ENCODE measurements at places on chromosomes 3 and 15.

GRCh38 chr3:125442506-125442905 lies 67.4 kb upstream of the ZNF148 start:
- no peak for DNase-seq

- no peak for DNase-seq
Observed at GRCh38 chr3:99641982-99642381, 3.6 kb downstream of the COL8A1 start.

GRCh38 chr3:141860766-141861513 lies 15.5 kb upstream of the ATP1B3 start:
- DNase-seq, result no peak

DNA sequence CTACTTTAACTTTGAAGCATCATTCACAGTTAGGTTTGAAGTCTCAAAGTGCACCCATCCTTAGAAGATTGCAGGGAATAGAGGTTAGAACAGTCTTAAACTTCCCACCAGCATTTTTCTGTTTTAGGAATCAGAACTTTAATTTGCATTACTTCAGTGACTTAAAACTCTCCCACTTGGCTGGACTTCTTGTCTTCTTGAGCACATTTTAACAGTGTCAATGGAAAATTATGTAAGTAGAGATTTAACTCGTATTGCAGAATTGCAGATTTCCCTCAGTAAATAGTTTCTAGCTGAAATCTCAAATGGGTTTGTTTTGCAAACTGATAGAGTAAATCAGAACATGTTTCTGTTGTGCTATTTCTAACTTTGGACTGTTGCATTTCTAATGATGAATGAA lies 369.6 kb downstream of the OTOL1 start:
- DNase-seq, result no peak

DNA sequence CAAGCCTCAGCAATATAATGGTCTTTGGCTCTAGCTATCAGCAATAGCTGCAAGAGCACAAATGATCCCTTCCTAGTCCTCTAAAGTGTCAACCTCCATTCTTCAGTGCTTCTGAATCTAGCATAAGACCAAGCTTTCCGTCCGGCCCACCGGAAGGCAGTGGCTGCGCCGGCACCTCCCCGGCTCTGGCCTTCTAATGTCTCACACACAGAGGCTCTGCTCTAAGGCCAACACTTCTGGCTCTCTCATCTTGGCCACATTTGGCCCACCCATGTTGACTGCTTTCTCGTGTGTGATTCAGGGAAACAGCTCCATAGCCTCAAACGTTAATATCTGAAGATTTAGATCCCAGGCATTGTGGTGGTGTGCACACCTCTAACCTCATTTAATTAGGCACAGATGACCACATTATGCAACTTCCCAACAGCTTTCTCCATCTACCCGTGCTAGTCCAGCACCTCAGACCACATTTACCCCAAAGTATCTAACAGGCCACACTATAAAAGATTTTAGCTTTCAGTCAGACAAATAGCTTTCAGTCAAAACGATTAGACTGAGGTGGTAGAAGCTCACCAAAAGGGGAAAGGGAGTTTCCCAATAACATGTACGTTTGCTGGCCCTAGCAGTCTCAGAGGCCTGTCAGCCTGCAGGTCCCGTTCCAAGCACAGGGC lies 19.3 kb downstream of the SLC51A start:
- no peak for DNase-seq

DNA sequence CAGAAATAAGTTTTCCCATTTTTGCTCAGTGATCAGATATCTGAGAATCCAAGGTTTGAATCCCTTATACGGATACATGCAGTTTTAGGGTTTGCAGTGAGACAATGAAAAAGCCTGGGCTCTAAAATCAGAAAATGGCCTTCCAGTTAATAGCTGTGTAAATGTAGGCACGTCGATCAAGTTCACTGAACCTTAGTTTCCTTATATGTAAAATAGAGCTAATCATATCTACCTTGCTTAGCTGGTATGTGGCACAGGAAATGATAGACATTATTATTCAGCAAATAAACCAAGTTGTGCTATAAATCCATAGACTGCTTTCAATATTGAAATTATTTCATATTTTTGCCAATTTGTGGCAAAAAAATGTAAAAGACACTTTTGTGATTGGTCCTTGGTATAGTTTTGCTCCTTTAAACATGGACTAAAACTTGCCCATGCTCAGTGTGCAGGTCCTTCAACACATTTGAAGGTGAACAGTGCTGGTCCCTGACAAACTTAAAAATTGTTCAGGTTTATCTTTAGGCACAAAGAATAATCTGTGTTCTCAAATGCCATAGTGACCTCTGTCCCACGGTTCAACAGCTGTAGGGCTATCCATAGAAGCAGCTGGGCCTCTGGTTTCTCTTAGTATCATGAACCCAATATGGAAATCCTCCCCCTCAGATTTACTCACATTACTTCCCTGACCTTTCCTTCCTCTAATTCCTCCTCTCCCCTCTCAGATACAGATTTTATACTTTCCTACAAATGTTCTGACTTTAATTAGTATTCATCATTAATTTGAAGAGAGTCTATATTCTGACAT lies 51.0 kb downstream of the CCDC54 start:
- DNase-seq, result no peak

DNA sequence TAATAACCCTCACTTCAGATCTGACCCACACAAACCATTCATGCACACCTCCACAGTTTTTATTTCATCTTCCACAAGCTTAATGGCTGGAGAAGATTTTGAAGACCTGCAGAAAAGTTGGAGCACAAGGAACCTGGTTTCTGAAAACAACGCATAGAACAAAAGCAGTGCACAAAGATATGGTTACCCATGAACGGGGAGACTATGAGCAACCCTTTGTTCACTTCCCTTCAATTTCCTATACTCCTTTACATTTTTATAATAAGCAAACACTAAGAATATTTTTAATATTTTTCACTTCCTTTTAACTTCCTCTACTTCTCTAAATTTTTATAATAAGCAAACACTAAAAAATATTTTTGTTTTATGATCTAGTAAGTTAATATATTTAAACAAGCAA lies 103.5 kb upstream of the UBE2E2 start:
- no peak for DNase-seq

DNA sequence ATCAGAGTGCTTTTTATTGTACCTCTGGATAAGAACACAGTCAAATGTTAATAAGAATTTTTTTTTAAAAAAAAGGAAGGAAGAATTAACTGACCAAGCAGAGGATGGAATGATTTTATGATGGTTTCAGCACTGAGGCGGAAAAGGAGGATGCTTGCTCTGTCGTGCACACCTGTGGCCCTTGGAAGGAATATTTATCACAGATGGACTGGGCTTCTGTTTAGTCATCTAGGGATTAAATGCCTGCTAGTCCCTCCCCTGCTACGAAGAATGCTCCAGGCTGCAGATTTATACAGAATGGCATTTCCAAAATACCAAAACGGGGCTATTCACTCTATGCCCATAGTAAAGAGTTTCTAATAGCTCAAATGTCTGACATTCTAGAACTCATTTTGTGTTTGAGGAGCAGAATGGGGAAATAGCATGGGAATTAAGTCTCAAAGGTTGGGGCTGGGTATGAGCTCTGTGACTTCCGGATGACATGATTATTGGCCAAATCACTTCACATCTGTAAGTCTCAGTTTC lies 92.8 kb upstream of the BCL6 start:
- DNase-seq, result no peak

- no peak for DNase-seq
Observed at GRCh38 chr15:65409036-65409631, 13.6 kb downstream of the IGDCC4 start.

- no peak for DNase-seq
Observed at GRCh38 chr3:133767607-133768006, 21.4 kb downstream of the TF start.

DNA sequence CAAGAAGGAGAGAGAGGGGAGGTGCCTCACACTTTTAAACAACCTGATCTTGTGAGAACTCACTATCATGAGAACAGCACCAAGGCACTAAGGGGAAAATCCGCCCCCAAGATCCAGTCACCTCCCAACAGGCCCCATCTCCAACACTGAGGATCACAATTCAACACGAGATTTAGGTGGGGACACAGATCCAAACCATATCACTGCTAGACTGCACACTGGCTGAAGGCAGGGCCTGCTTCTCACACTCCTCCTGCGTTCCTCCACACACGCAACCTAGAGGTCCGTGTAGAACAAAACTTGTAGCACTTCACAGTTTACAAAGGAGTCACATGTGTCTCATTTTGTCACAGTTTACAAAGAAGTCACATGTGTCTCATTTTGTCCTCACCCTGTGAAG lies 97.8 kb downstream of the DAPK2 start:
- no peak for DNase-seq

DNA sequence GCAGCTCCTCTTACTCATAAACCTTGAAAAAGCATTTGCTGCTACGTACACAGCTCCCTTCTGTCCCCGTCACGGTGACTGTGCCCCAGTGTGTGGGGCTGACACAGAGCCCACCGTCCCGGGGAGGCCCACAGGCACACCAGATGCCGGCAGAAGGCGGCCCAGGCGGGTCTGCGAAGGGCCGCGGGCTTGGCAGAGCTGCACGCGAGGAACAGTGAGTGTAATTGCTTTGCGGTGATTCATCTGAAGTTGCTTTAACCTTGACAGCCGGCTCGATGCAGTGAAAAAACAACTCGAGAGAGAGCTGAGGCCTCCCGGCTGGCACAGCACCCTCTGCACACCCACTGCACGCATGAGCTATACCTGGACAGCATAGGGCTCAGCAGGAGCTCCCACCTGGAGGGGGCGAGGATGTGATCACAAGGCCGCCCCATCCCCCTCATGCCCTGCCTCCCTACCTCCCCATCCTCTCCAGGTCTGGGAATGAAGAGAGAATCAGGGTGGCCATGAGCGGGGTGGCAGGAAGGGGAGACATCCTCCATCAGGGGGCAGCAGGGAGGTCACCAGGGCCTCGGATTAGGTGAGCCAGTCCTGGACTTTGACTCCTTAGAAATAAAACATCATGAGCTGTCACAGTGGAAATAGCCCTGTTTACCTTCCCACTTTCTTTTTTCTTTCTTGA lies 172.7 kb downstream of the MEGF11 start:
- DNase-seq, result no peak

DNA sequence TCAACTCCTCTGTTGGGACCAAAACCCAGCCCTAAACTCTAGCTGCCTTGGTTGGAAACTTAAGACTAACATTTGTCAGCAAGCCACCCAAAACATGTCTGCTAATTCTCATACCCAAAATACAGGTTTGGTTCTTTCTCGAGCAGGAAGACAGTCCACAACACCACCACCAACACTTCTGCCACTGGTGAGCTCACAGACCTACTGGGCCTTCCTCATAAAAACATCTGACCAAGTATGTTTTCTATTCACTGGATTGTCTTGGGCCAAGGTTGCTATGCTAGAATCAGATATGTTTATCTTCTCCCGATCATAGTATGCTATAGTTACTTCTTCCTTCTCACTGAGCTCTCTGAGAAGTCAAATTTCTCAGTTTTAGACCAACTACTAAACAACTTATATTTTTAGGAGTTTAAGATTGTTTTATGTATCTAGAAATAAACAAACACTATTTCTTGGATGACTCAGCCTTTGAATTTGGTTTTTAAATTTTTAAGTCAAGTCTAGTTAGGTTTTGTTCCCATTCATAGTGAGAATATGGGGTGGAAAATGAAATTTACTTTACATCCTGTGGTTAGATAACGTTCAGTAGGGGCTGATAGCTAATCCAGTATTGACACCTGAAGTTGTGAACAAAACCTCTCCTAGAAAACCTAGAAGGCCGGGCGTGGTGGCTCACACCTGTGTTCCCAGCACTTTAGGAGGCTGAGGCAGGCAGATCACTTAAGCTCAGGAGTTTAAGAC lies 360.5 kb downstream of the RSL24D1 start:
- DNase-seq, result no peak

GRCh38 chr3:141530415-141530768 lies 43.6 kb downstream of the RASA2 start:
- no peak for DNase-seq

GRCh38 chr15:79978260-79978654 lies 7.3 kb upstream of the BCL2A1 start:
- no peak for DNase-seq

DNA sequence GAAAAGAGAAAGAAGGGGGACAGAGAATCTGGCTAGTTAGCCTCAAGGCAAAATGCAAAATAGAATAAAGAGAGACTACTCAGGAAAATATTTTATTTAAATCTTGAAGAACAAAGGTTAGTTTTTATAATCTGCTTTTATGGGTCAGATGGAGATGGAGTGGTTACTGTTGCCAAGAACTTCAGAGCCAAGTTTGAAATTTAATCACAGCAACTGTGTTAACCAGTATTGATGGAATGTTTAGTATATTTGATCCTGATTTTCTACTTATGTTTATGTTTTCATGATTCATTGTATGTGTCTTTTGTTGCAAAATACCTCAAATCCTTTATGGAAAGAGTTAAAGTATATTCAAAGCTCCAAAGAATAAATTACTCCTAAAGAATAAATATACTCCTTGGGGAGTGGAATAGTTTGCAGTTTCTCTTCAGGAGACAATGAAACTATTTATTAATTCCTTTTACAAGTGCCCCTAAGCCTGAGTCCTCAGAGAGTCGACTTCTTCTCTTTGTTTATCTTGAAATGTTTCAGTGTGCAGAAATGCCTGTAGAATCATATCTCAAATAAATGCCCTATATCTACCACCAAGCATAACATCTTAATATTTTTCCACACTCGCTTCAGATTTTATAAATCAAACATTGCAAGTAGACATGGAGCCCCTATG lies 60.9 kb upstream of the THSD4 start:
- no peak for DNase-seq

- no peak for DNase-seq
Observed at GRCh38 chr3:89038869-89039268, 68.6 kb upstream of the EPHA3 start.

GRCh38 chr3:127762077-127762786 lies 60.1 kb downstream of the MGLL start:
- no peak for DNase-seq

DNA sequence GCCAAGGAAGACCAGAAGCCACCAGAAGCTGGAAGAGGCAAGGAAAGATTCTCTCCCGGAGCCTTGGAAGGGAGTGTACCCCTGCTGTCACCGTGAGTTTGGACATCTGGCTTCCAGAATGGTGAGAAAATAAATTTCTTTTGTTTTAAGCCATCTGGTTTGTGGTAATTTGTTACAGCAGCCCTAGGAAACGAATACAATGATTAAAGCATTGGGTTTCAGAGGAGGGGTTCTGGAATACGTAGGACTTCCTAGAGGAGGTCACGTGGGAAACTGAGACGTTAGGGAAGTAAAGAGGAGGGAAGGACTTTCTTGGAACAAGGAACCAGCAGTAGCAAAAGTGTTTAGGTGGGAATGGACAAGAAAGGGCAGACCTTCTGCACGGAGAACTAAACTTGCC lies 377.7 kb downstream of the IL20RB start:
- DNase-seq, result no peak

GRCh38 chr3:157436583-157437291 lies at the start of gene PTX3:
Gene PTX3, plus strand, starts transcription at chr3:157436850. Its CDS starts 84 bp downstream, at chr3:157436934.
- DNase-seq, result no peak

GRCh38 chr15:99321468-99321867 lies 70.2 kb downstream of the LRRC28 start:
- DNase-seq, result no peak

- DNase-seq, result no peak
Observed at GRCh38 chr3:124510290-124510689, 220.0 kb upstream of the UMPS start.

- DNase-seq, result no peak
Observed at GRCh38 chr3:98540346-98540745, 8.6 kb downstream of the GPR15 start.

Data from stimulated activated CD8-positive, alpha-beta memory T cell treated with anti-CD3 and anti-CD28 coated beads, Interleukin-7, amount 100 ng/mL, for 1 hour (primary cell).